ENCODE measurements at places on chromosomes 3 and 15.

DNA sequence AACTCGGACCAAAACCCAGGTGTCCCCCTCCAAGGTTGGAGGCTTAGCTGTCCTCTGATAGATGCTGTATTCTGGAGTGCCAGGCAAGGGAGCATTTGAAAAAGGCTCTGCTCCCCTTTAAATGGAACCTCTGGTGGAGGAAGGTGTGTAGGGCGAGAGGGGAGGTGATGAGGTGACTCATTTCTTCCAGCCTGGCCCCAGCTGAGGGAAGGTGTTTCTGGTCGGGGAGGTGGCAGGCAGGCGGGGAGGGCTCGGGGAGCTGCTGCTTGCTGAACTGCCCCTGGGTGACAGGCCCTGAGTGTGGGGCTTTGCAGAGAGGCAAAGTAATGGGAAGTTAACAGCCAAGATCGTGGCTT lies 18.8 kb downstream of the PSTPIP1 start:
- DNase-seq = no peak

DNA sequence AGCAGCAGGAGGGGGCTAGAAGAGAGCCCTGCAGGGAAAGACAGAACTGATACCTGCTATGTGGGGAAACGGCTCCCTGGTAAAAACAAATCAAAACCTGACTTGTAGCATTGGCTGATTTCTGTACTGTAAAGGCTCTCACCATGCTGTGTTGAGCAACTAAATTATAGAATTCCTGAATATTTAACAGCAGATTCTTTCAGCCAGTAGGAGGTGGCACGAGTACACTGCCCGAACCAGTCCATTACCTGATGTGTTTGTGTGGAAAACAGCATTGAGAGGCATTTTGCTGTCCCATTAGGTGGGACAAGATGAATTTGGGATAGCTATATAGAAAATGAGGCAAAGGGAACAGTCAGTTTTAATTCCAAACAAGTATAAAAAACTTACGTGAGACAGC lies 201.2 kb downstream of the ATP10A start:
- DNase-seq = no peak

DNA sequence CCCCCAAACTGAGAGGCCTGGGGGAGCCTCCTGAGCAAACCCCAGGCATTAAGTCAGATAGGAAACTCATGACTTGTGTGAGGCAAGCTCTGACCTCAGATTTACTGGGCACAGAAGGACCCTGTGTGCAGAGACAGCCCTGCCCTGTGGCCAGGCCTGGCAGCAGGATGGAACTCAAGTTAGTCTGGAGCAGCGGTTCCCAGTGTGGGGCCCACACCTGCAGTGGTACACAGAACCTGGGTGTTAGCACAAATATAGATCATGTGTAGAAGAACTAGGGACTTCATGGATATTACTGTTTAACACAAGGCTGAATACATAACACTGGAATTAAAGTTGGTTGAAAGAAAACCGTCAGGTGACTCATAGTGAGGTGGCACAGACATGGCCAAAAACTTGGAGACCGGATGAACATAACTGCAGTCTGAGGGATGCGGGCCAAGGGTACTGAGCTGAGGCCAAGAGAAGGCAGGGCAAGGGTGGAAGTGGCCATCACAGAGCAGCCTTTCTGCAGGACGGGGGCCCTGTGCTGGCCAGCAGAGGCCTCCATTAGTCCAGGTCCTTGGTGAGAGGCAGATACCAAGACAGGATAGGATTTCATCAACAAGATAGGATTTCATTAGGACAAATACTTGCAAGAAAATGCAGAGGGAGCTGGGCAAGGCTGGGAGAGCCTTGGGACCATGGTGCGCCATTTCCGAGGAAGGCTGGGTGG lies 40.9 kb downstream of the IRAK2 start:
- DNase-seq = no peak

GRCh38 chr3:66302288-66302687 lies 81.5 kb downstream of the SLC25A26 start:
- DNase-seq = no peak

GRCh38 chr3:125051715-125052581 lies 3.8 kb downstream of the HEG1 start:
- DNase-seq = no peak

GRCh38 chr3:36615861-36616260 lies 148.5 kb downstream of the DCLK3 start:
- no peak for DNase-seq

DNA sequence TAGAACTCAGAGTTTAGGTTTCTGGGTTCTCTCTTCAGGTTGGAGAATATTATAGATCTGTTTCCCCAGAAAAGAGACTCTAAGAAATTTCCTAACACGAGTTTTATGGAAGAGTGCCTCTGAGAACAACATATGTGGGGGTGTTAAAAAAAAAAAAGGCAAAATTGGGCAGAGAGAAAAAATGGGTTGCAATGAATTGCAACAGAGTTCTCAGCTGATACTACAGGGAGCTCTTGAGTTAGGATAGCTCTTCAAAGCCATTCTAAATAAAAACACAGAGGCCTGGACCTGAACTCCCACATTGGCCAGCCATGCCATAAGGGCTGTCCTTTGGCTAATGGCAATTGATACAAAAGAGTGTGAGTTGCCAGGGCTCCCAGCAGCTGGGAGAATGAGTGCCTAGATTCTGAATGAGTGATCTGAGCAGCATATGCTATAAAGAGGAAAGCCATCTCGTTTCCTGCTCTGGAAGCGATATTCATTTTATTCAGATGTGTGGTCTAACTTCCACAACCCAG lies 20.1 kb upstream of the UBE2E2 start:
- DNase-seq = no peak

DNA sequence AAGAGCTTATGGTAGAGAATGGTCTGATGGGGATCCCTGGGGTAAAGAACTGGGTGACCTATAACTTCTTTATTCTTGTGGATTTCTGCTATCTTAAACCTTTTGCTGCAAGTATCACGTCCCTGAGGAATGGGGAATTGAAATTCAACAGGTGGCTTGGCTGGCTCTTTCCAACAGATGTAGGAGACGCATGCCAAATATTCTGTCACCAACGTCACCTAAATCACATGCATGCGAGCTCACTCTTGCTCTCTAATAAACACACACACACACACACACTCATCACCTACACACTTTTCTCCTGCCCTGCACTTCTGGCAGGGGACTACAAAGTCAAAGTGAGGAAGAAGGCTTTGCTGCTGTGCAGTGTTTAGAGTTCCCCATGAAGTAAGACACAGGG lies 145.8 kb upstream of the NECTIN3 start:
- DNase-seq = no peak

DNA sequence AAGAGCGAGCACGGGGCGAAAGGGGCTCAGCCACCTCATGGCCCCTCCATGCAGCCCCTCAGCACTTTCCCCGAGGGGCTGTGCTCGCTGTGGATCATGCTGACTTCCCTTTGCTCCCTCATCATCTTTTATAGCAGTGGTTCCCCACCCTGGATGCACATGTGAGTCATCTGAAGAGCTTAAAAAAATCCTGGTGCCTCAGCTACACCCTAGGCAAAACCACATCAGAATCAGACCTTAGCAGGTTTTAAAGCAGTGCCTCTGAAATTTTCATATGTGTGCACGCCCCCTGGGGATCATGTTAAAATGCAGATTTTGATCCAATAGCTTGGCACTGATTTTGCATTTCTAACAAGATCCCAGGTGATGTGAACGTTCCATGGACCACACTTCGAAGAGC lies 50.9 kb downstream of the FEM1B start:
- no peak for DNase-seq

DNA sequence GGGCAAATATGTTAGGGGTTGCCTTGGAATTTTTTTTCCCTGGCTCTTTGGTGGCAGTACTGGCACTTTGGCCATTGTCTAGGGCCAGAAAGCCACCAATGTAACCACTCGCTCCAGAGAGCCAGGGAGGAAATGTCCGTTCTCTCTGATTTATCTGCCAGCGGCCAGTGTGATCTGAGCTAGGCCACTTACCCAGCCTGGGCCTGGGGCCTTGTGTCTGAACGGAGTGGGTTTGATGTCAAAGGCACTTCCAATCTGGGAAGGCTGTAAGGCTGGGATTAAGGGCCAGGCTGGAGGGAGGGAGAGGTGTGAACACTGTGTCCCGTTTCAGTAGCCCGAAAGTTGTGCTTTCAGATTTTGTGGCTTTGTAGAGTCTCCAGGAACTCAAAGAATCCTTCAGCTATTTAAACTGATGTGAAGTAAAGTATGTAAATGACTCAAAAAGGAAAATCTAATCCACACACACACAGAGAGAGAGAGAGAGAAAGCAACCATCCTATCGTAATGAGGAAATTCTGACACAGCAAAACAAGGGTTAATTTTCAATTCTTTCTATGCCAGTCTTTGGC lies 271.0 kb downstream of the PDZRN3 start:
- DNase-seq = no peak

DNA sequence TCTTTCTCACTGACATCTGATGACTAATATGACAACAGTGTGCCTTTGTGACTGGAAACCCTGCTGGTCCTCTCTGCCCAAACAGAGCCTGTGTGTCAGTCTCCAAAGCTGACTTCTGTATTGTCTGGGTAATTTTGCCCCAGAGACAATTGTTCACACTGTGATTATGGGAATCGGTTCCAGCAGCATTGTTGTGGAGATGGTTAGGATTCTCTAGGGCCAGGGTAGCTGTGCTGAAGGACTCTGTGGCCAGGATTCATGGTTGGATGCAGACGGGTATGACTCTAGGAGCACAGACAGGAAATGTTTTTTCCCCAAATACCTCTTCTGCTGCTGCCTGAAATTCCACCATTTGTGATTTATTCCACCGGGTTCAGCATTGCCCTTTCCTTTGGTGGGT lies 57.5 kb upstream of the ITGA11 start:
- no peak for DNase-seq

GRCh38 chr15:43527016-43527801 lies 9.8 kb downstream of the MAP1A start:
- DNase-seq = no peak

DNA sequence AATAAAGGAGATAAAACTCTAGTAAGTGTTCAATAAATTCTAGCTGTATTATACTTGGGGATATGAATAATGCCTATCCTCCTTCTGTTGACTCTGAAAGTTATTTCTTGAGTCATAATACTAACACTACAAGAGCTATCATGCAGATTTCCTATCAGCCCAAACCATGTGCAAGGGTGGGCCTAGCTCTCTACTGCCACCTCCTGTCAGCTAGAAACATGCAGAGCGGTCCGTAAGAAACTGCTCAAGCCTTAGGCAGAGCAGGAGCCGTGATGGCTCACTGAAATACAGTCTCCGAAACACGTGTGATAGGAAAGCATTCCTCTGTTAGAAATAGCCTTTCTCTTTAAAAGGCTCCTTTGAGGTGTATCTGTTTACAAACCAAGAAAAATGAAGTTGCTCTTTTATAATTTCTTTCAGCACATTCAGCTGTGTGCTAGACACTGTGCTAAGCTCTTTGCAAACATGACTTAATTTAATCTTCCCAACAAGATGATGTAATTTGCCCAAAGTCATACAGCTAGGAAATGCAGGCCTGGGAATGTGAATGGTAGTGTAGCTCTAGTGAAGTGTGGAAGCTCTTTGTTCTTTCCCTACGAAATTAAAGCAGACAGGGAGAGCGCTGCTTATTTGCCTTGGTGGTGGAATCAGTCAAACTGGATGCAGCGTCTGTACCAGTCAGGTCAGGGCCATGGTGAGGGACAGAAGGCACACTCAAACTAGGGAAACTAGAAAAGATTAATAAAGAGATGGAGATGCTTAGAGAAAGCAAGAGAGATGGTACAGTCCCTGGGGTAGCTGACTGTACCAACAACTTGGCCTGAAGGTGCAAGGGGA lies 43.1 kb downstream of the MTHFS start:
- DNase-seq = peak; percentile 43

DNA sequence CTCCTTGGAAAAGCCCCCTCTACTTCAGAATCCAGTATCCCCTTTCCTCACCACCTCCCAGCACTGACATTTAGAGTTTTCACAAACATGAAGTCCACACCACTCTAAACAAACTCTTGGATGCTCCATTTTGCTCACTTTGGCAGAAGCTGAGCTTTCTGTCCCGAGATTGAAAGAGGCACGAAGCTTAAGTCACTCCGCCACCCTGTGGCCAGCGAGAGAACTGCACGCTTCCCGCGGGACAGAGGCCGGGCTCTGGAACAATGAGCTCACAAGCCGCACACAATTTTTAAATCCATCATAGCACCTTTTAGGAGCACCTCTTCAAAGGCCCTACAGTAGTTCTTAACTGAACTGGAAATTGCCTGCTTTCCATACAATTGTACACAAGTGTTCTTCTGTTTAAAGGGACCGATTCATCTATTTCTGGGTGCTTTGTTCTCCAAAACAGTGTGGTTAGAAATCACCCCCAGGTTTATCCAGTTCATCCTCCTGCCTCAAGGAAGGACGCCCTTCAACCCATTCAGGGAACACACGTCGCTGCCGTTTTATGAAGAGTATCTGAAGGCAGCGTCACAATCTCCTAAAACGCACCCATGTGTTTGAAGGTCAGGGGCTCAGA lies 226.1 kb downstream of the VPS13C start:
- peak; percentile 52 for DNase-seq

DNA sequence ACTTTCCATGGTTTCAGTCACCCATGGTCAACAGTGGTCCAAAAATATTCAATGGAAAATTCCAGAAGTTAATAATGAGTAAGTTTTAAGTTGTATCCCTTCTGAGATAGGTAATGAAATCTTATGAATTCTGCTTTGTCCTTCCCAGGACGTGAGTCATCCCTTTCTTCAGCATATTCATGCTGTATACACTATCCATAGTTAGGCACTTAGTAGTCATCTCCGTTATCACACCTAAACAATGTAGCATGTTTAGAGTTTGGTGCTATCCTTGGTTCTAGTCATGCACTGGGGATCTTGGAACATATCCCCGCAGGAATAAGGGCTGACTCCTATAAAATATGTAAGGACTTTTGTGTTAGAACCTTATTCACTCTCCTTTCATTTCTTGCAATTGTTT lies 153.2 kb downstream of the UNC13C start:
- no peak for DNase-seq

DNA sequence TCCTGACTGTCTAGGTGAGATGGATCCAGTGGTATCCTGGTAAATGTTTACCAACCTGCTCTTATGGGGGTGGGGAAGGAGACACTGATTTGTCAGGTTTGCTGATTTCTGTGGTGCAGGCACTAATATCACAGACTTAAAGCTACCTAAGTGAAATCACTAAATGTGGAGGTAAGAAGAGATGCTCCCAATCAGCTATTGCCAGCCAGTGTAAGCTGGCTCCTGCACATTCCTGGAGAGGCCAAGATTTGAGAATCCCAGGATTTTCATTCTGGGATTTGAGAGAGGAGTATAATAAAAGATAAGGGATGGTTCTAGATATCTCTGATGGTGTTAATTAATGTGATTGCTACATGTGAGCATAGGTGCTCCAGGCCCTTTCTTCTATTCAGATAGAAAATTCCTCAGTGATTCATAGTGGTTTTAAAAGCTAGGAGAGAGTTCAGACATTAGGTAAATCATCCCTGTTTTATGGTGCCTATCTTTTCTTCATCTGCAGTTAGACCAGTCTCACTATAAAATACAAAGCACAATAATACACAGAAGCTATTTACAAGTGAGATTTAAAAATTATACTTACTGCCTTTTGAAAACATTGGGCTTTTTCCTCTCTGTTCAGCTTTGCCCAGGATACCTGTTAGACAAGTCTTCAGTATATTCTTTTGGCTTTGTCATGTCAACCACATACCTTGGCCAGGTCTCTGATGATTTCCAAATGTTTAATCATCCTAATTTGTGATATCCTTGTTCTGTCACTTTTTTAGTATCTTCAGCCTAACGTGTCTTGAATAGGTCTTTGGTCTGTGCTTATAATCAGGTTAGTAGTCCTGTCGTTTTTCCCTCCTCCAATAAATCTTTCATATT lies 90.9 kb downstream of the MBNL1 start:
- DNase-seq = no peak
